ENCODE measurements at places on chromosomes 1 and 21. TPM values are rescaled to one million over a fixed set of nuclear protein-coding genes. Genes with fewer than 3 reads are reported as not detected.

GRCh38 chr1:33660244-33660643 lies 187.8 kb downstream of the ZSCAN20 start:
- DNase-seq = no peak

- no peak for DNase-seq
Measured at GRCh38 chr1:8763888-8764287, 53.6 kb downstream of the RERE start.

GRCh38 chr1:247357052-247357780 lies 25.5 kb upstream of the ZNF496 start:
- DNase-seq = peak; percentile 43

GRCh38 chr1:109256971-109257681 lies 7.8 kb downstream of the CELSR2 start:
- no peak for DNase-seq

DNA sequence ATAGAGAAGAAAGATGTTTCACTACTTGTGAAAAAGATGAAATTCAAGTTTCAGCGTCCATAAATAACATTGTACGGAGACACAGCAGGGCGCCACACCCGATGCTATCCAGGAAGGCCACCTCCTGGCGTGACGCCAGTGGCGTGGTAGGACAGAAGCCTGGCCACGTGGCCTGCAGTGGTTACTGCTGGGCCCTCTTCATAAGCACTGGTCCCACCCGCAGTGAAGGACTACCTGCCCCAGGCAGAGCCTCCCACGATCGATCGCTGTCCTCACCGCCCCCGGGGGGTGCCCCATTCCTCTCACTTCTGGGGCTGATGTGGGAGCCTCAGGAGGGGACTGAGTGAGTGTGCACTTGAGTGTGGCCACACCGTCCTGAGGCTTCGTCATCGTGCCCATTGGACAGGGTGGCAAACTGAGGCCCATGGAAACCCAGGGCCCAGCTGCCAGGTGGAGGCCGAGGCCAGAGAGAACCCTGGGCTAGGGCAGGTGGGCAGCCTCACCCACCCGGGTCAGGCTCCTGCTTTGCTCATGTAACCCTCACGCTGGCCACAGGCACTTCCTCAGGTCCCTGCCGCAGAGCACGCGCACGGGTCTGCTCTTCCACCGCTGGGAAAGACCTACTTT lies 11.7 kb upstream of the HES5 start:
- peak; percentile 82 for DNase-seq

DNA sequence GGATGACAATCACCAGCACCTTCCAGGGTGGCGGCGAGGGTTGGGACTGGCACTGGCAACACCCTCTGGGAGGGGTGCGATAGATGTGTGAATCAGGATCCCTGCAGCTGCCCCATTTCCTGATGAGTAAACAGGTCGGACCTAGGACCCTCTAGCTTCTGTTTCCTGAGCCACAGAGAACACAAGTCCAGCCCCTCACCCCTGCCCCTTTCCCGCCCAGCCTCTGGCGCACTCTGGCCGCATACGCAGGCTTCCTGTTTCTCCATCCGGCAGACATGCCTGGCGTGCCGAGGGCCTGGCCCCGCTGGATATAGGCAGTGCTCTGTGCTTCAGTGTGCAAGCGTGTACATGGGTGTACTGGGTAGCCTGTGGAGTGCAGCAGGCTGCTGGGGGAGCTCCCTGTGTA lies 4.6 kb downstream of the PEAR1 start:
- peak; percentile 74 for DNase-seq

DNA sequence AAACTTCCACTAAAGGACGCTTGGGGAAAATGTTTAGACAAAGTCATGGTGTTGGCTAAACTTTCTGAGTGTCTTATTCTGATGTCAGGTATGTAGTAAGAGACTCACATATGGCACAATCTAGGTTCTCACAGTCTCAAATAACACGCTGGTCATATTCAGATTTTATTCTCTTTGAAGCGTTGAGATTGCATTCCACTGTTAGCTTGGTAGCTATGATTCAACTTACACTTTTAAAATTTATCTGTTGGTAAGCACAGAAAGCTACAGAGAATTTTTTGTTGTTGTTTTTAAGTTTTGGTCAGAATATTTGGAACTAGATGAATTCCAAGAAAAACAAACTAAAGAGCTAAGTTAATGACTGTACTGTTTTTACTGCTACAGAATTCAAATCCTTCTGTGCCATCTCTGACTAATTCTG lies 126.7 kb downstream of the PRRX1 start:
- DNase-seq = no peak

DNA sequence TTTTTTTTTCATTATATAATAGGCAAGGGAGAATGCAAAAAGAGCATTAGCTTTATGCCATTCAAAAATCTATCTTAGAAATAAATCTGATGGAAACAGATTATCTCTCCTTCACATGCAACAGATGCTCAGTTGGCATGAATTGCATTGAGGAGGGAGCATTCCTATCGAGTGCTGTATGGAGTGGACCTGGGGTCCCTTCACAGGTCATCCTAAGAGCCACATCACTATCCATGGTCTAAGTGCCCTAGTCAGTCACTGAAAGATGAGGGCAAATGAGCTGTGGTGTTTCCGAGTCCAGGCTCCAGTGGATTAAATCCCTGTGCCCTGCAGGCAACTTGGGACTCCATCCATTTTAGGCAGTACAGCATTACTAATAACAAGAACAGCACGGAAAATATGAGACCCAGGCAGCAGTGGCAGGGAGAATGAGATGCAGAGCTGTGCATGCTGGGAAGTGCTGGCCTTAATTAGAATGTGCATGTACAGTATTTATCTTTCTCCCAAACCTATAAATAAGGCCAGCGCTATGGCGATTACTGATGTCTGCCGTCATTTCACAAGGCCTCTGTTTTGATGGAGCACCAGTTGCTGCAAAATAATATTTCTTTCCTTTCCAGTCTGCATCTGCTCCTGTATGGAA lies 512.3 kb upstream of the PLXNA2 start:
- DNase-seq = no peak

DNA sequence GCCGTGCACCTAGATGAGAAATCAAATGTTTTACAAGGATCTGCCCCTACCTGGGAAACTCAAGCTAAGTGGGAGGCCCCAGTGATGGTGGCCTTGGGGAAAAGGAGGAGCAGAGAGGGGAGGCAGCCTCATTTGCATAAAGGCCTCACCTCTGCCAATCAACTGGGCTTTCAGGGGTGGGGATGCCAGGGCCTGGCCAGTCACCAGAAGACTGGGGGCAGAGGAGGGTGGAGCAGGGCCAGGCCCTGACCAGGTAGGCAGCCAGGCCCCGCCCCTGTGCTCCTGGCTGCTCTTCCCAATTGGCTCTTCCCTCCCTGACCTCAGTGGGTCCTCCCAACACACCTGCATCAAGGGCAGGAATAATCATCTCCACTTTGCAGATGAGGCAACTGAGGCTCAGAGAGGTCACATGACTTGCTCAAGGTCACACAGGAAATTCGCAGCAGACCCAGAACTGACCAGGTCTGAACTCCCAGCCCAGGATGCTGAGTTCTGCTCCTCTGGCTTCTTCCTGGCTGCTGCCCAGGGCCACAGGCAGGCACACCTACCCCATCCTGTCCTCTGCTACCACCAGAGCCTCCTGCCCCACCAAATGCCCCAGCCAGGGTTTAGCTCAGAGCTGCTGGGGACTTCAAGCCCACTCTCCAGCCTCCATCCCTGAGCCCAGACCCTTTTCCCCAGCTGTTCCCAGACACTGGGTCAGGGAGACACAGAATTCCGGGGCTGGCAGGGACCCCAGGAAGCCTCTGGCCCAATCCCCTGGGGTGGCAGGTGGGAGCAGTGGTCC lies 677.9 kb downstream of the MATN1 start:
- DNase-seq = no peak

DNA sequence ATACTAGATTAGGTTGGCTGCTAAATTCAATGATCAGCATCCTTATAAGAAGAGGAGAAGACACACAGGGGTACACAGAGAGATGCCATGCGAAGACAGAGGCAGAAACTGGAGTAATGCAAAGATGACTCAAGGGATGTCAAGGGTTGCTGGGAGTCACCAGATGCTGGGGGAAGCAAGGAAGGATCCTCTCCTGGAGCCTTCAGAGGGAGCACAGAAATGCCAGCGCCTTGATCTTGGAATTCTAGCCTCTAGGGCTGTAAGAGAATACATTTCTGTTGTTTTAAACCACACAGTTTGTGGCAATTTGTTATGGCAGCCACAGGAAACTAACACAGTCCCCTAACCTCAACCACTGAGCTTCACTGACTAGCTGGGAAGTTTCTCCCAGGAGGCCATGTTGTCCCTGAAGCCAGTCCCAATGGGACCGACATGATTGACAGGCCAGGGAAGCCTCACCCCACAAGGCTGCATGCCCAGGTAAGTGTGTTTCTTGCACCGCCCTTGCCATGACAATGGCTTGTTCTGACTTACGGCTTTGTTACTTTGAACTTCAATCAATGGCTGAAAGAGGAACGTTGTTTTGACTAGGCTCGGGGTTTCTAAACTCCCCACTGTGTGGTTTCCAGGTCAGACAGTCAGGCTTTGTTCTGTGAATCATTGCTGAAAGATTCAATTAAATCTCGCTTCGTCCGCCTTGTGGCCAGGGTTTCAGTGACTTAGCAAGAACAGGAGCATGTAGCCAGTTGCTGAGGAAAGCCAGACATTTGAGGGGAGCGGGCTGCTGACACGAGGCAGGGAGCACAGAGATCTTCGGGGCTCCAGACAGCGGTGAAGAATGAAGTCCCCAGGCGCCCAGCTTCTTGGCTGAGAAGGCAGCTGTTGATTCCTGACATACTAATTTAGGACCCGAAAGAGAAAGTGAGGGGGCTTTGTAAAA lies 62.3 kb downstream of the RUNX1 start:
- DNase-seq = no peak

The PRDM2 gene
- 38.5 TPM for total RNA-seq

The CYP4B1 gene
- total RNA-seq = 16.1 TPM

Measured in left ventricle myocardium superior (tissue), 1 donor.